ENCODE measurements at places on chromosomes 2 and 18.
A peak's percentile ranks its signal among the peaks of the same experiment; 100 is the strongest.

DNA sequence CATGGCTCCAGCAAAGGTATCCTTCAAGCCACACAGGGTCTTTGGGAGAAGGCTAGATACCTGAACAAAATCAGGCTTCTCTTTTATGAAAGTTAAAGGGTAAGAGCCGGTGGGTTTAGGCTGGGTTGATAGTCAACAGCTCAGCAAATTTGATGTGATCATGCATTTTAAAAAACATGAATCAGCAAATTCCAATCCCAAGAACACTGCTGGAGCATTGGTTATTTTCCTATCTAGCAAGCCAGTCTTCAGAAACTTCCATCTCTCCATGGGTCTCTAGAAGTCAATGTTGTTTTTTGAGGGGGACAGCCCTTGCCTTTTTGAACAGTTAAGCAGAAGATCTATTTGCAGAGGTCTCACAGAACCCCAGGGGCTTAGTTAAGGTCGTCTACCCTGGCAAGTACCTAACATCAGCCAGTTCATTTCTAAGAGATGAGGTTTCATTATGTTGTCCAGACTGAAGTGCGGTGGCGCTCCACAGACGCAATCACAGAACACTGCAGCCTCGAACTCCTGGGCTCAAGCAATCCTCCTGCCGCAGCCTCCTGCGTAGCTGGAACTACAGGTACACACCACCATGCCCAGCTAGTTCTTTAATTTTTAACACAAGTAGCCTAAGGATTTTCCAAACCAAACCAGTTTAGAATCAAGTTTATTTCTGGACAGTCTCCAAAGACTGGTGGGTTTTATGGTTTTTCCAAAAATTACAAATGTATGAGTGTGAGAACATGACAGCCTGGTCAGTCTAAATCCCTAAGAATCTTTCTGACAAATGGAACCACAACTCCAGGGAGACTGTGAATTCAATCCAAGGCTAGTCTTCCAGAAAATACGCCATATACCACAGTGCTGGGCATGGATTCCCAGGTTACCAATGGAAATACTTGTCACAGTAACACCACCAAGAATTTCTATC lies 4.1 kb upstream of the ZCCHC2 start:
- no peak for DNase-seq

GRCh38 chr2:51505533-51505932 lies 473.6 kb upstream of the NRXN1 start:
- DNase-seq: no peak

GRCh38 chr2:71460595-71461303 lies 7.4 kb downstream of the DYSF start:
- peak; percentile 55 for DNase-seq

- DNase-seq: no peak
Observed at GRCh38 chr2:215617060-215617824, 181.4 kb upstream of the FN1 start.

GRCh38 chr18:41761333-41762018 lies 193.6 kb upstream of the PIK3C3 start:
- no peak for DNase-seq

GRCh38 chr2:60861736-60862135 lies 19.6 kb upstream of the REL start:
- no peak for DNase-seq

DNA sequence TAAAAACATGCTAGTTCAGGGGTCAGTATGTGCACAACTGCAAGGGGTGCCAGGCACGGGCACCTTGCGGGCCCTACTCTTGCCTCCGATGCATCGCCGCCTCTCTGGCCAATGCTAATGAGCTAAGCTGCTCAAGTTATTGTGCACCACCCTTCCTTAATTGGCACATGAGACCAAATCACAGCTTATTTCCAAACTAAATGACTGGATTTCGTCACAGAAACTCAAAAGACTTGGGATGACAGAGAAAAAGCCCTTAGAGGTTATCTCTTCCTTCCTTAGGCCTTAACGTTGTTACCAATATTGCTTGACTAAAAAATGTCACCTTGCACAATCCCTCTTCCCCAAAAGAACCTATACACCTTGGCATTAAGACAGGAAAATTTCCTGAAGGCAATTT lies 7.7 kb downstream of the RNF149 start:
- no peak for DNase-seq

DNA sequence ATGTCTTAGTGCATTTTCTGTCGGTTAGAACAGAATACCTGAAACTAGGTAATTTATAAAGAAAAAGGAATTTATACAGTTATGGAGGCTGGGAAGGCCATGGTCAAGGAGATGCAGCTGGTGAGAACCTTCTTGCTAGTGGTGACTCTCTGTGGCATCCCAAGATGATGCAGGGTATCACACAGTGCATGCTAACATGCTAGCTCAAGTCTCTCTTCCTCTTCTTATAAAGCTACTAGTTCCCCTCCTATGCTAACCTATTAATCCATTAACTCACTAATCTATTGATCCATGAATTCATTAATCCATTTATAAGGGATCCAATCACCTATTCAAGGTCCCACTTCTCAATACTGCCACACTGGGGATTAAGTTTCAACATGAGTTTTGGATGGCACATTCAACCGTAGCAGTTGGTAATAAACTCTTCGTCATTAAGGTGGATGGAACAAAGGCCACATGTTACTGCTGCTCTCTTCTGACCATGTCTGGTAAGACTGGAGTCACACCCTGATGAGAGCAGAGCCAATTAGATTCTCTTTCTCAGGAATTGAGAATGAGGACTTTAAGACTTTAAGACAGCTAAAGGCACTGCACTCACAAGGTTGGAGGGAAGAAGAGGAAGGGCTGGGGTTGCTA lies 211.6 kb upstream of the SMAD7 start:
- DNase-seq: peak; percentile 53

- no peak for DNase-seq
Observed at GRCh38 chr2:18208956-18209355, 330.5 kb downstream of the KCNS3 start.

- DNase-seq: no peak
Observed at GRCh38 chr2:98899041-98899702, 36.9 kb downstream of the CRACDL start.

Data from hematopoietic multipotent progenitor cell treated with erythropoietin and hydrocortisone succinate and interleukin-3 and kit ligand, for 4 days (in vitro differentiated cells).